ENCODE measurements at places on chromosomes 1 and 21.

DNA sequence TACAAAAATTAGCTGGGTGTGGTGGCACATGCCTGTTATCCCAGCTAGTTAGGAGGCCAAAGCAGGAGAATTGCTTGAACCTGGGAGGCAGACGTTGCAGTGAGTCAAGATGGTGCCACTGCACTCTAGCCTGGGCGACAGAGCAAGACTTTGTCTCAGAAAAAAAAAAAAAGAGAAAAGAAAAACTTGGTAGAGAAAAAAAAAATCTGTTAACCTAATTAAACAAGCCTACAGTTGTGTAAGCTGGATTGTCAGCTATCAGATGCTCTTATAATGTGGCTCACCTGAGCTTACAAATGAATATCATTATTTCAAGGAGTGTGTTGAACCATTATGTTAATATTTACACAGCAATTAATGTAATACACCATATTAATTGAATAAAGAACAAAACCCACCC, 26.4 kb upstream of the EYA3 start:
- no peak for DNase-seq

- no peak for DNase-seq
Observed at GRCh38 chr1:211612786-211613107, 33.8 kb upstream of the SLC30A1 start.

- no peak for DNase-seq
Observed at GRCh38 chr1:167529829-167530474, 11.6 kb upstream of the CD247 start.

GRCh38 chr1:67802565-67802964, 30.7 kb downstream of the GNG12 start:
- DNase-seq: no peak

- no peak for DNase-seq
Observed at GRCh38 chr1:229192853-229193252, 78.1 kb upstream of the RAB4A start.

GRCh38 chr21:26597031-26597430, 23.9 kb upstream of the CYYR1 start:
- DNase-seq: no peak

DNA sequence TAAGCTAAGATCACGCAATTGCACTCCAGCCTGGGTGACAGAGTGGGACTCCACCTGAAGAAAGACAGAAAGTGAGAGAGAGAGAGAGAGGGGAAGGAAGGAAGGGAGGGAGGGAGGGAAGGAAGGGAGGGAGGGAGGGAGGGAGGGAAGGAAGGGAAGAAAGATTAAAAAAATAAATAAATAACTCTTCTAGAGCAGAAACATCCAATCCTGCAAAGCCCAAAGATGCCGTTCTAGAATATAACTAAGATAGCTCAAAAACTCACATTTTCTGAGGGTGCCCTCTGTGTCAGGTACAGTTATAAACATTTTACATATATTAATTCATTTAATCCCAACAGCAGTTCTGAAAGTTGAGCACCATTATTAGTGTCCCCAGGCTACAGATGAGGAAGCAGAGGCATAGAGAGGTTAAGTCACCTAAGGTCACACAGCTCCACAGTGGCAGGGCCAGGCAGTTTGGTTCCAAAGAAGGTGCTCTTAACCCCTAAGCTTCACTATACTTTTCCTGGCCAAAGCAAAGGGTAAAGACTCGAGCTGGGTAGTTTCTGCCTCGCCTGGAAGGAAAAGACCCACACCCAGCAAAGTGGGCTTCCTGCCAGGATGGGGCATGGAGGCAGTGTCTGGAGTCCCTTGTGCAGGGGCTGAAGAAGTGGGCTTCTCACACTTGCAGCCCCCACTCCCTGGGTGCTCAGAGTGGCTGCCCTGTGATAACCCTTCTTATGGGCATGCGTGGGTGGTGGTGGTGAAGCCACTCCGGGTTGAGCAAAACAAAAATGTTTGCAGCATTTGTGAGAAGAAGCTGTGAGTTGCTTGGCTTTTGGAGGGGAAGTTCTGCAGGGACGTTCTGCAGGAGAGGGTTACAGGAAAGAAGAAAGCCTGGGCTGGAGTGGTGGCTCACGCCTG, 7.9 kb upstream of the PIK3CD start:
- no peak for DNase-seq

- no peak for DNase-seq
Observed at GRCh38 chr1:16126160-16126559, 29.7 kb downstream of the EPHA2 start.

GRCh38 chr1:74857676-74858075, 124.7 kb downstream of the TYW3 start:
- DNase-seq: no peak

DNA sequence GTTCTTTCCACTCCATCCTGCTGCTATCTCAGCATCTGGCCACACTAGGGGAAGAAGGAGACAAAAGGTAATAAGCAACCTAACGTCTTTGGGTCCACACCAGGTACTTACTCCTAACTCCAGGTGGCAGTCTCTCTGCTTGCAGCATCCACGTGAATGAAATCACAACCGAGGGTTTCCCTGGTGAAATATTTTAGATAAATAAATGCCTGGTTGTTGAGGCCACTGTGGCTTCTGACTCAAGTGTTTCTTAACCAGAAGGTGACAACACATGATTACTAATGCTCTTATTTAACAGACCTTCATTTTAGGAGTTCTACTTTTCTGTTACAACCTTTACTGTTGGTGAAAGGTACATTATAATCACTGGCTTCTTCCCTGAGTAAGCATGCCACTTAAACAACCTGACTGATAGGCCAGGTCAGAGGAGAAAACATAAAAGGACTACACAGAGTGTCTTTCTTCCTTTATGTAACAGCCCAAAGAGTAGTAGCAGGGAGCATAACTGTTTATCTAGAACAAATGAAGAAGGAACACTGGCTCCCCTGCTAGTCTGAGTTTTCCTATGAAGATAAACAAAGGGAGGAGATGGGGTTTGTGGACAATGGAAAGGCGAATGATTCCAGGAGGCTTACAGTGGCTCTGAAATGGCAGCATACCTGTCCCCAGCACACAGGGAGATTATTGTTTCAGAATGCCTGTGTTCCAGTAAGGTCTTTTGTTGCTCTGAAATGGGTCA, 59.9 kb downstream of the SYT6 start:
- peak; percentile 36 for DNase-seq

- DNase-seq: no peak
Observed at GRCh38 chr1:50521703-50522102, 98.5 kb upstream of the DMRTA2 start.

DNA sequence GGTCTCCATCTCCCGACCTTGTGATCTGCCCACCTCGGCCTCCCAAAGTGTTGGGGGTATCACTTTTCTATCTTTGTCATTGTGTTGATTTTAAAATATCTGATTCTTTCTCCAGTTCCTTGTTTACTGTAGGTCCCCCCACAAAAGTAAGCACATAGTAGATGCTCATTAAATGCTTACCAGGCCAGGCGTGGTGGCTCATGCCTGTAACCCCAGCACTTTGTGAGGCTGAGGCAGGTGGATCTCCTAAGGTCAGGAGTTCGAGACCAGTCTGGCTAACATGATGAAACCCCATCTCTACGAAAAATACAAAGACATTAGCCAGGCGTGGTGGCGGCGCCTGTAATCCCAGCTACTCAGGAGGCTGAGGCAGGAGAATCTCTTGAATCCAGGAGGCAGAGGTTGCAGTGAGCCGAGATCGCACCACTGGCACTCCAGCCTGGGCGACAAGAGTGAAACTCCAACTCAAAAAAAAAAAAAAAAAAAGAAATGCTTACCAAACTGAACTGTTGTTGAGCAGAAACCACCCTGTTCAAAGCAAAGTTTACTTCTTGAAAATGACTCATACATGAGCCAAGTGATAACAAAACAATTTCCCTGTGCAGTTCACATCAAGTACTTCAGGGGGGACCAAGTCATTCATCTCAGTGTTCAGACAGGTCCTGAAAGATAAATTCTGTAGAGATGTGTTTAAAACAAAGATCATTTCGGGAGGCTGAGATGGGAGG, 24.3 kb upstream of the NID1 start:
- DNase-seq: peak; percentile 52

- DNase-seq: peak; percentile 16
Observed at GRCh38 chr1:98870959-98871903, 133.4 kb downstream of the PLPPR5 start.

DNA sequence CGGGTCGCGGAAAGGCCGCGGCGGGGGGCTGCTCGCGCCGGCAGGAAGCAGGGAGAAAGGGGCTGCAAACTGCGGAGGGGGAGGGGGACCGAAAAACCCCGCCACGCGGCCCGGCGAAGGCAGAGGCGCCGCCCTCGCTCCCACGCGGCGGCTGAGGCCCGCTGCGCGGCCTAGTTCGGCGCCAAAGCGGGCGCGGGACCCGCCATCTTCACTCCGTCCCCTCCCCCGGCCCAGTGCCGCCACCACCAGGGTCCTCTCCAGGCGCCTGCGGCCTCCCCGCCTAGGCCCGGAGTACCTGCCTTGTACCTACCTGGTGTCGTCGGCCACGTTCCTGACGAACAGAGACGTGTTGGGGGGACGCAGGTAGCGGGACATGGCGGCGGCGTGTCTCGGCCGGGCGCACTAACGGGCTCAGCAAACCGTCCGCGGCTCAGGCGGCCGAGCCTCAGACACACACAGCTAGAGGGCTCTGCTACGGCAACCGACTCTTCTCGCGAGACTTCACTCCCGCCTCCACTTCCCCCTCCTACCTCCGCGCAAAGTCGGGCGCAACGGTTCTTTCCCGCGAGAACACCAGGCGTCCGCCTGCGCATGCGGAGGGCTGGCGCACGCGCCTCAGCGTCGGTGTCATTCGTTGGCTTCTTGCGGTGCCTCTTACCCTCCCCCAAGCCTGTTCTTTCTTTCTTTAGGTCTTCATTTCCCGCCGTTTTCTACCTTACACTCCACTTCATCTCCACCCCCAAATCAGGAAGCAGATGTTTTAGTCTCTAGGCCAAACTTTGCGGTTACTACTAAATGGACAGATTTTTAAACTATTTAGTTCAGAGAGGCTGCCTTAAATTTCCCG, at the start of gene SRSF10:
Gene SRSF10, minus strand, starts transcription at position 447 of the 847 bp plus-strand sequence. Its CDS starts 72 bp downstream, at position 375.
- peak; percentile 100 for DNase-seq

- DNase-seq: no peak
Observed at GRCh38 chr1:200267458-200267857, 142.4 kb downstream of the ZNF281 start.

- no peak for DNase-seq
Observed at GRCh38 chr21:45531393-45532215, 10.6 kb downstream of the SLC19A1 start.

GRCh38 chr21:45836268-45836655, 145.3 kb upstream of the COL6A1 start:
- DNase-seq: peak; percentile 7

DNA sequence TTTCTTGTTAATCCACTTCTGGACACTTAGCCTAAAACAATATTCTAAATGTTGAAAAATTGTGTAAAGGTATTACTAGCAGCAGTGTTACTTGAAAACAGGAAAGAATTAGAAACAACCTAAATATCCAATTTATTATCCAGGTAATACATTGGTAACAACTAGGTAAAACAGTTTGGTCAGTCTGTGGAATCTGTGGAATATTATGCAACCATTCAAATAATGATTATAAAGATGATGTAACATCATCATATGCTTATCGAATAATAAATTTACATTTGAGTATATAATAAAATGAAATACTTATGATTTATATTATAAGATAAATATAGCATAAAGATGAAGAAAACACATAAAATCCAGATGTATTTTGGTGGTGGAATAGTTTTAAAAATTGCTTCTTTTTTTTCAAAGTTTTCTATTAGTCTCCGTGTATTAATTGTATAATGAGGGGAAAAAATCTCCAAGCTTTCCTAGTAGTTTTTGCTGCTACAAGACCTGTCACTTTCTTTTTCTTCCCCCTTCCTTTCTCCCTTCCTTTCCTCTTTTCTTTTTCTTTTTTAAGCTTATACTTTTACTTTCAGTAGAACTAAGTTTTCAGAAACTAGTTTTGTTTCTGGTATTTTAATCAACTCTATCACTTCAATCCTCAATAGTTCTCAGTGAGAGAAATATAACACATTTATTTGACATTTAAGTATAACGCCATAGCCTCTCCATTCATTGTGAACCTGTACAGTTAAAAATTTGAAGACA, 197.8 kb upstream of the HMCN1 start:
- no peak for DNase-seq

DNA sequence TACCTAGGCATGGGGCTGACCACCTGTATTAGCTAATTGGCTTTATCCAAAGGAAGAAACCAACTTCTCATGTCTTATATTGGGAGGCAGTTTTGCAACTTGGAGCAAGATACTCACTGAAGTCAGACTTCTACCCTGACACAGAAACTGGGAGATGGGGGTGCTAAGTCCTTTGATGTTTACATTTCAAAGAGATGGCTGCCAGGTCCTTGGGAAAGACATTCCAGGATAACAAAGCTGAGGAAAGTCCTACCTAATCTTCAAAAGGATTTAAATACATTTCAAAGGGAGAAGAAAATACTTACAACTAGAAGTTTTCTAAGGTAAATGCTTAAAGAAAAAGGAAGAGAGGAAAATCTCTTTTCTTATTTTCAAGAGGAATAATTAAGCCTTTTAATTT, 62.1 kb downstream of the FH start:
- no peak for DNase-seq

- DNase-seq: no peak
Observed at GRCh38 chr1:91661121-91661520, 160.5 kb downstream of the CDC7 start.

DNA sequence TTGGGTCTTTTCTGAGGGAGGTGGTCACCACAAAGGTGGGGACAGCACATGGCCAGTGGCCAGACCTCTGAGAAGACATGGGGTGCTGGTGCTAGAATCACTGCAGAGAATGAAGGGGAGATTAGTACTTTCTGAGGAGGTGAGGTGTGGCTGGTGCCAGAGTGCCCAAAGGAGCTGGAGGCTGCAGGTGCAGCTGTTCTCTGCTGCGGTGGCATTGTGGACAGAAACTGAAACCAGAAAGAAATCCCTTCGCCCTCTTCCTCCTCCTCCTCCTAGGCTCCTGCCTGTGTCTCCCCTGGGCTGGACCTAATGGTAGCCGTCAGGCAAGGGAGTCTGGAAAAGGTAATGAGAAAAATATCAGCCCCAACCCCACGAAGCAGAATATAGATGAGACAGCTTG, 261.7 kb downstream of the TM2D1 start:
- no peak for DNase-seq

- peak; percentile 70 for DNase-seq
Observed at GRCh38 chr1:118118469-118118868, 66.6 kb downstream of the SPAG17 start.

GRCh38 chr1:18109058-18109755, 1.6 kb downstream of the IGSF21 start:
- peak; percentile 76 for DNase-seq

- no peak for DNase-seq
Observed at GRCh38 chr1:93443454-93443853, 4.5 kb upstream of the FNBP1L start.

- no peak for DNase-seq
Observed at GRCh38 chr1:168348146-168348709, 67.6 kb downstream of the TBX19 start.

DNA sequence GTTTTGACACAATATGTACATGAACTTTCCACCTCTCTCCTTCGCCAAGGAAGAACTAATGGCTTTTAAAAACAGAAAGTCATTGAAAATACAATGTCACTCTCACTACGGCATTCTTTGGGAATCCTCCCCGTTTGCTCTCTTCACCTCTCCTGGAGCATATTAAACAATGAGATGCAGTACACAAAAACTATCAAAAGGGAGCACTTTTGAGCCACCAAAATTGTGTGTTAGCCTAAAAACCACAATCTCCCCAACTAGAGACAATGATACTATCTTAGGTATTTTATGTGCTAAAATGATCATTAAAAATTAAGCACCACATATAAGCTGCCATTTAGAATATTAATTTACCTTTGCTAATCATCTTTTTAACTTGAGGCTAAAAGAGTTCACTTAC, 425.5 kb downstream of the KCTD3 start:
- peak; percentile 65 for DNase-seq
